ENCODE measurements at places on chromosomes 5 and 9.

DNA sequence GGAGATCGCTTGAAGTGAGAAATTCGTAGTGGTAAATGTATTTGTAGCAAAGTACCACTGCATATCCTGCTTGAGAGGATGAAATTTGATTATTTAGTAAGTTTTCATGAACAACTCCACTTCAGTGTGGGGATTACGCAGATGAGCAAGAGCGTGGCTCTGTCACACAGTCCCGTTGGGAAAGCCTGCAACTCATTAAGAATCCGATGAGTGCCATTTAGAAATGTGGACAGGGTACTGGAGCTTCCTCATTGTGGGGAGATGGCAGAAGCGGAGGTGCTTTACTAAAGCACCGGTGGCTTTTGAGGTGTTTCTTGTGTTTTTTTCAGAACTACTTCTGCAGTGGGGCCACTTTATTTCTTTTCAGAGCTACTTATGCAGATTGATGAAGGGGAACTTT is 1.4 kb downstream of the TJP2 start:
- DNase-seq: peak; percentile 55

- no peak for DNase-seq
Observed at GRCh38 chr5:147754372-147755122, 28.0 kb downstream of the JAKMIP2 start.

- DNase-seq: no peak
Observed at GRCh38 chr5:173231996-173232498, 3.0 kb downstream of the NKX2-5 start.

DNA sequence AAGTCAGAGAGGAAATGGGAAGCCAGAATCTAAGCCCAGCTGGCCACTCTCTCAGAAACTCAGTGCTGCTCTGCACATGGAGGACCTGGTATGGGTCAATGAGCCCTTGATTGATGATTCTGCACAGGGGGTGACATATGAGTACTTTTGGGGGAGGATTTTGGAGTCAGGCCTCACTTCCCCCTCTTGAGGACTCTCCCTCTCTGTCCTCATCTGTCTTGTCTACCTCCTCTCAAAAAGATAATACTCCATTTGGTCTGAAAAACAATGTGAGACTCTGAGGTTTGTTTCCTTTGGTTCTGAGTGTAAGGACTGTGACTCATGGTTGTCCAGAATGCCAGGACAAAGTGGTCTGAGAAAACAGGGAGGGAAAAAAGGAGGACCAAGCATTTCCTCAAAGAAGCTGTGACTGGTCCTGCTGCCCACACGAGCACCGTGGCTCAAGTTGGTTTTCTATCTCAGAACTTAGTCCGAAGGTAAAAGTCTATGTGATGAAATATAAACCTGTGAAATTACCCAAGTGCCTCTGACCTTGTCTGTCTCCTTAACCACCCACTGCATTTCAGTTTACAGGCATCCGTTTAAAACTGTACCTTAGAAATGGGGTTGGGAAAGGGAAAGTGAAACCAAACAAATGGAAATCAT is 11.1 kb downstream of the TTC39B start:
- DNase-seq: peak; percentile 82

GRCh38 chr5:139562847-139563246 is 1.7 kb downstream of the UBE2D2 start:
- no peak for DNase-seq

GRCh38 chr5:139524446-139524845 is 36.7 kb upstream of the UBE2D2 start:
- no peak for DNase-seq

GRCh38 chr9:1939926-1940368 is 75.2 kb upstream of the SMARCA2 start:
- peak; percentile 9 for DNase-seq

DNA sequence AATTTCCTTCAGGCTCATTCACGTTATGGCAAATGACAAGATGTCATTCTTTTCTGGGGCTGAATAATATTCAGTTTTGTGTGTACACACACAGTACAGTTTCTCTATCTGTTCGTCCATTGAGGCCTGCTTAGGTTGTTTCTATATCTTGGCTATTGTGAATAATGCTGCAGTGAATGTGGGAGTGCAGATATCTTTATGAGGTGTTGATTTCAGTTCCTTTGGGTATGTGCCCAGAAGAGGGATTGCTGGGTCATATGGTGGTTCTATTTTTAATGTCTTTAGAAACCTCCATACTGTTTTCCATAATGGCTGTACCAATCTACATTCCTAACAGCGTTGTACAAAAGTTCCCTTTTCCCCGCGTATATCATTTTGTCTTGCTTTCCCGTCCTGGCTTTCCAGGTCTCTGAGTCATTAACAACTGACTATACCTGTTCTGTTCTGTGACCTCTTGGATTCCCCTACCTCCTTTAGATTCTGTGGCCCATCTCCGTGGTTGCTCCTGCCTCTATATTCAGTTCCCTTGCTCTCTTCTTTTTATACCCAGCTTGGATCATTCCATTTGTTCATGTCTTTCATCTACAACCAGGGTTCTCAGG is 6.8 kb downstream of the SNX30 start:
- peak; percentile 73 for DNase-seq

- peak; percentile 91 for DNase-seq
Observed at GRCh38 chr9:83959061-83959460, 21.0 kb downstream of the HNRNPK start.

GRCh38 chr9:127915801-127916719 is 781 bp downstream of the ST6GALNAC4 start:
- DNase-seq: no peak

GRCh38 chr5:139014726-139015125 is 139.6 kb upstream of the LRRTM2 start:
- peak; percentile 87 for DNase-seq

DNA sequence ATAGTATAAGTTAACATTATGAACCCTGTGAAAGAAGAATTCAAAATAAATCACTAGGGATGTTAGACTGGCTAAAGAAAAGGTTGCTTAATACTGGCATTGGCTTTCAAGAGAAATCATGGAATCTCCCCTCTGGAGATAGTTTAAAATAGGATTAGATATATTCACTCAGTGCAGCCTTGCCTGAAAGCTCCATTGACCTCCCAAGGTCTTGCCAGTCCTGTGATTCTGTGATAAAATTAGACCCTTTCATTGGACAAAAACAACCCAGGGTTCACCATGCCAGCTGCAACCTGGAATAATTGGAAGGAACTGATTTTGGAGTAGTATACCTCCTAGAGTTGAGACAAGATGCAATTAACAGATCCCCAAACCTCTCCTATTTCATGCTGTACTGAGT is 588.1 kb upstream of the MEF2C start:
- no peak for DNase-seq

GRCh38 chr9:87070336-87070735 is 123.0 kb upstream of the GAS1 start:
- no peak for DNase-seq

DNA sequence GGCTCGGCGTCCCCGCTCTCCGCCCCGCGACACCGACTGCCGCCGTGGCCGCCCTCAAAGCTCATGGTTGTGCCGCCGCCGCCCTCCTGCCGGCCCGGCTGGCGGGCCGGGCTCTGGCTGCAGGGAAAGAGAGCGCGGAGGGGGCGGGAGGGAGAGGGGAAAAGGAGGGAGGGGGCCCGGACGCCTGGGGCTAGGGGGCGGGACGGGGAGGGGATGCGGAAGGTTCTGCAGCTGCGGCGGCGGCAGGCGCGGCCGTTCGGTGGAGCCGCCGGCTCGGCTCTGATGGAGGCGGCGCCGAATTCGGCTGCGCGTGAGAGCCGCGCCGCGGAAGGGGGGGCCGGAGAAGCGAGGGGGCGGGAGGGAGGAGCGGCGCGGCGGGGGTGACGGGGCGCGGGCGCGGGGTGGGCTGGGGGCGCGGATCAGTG is at the start of gene MARCHF11:
Gene MARCHF11 (minus strand): TSS at position 281 of the 425 bp plus-strand sequence. CDS start 216 bp downstream, at position 65.
- DNase-seq: no peak

DNA sequence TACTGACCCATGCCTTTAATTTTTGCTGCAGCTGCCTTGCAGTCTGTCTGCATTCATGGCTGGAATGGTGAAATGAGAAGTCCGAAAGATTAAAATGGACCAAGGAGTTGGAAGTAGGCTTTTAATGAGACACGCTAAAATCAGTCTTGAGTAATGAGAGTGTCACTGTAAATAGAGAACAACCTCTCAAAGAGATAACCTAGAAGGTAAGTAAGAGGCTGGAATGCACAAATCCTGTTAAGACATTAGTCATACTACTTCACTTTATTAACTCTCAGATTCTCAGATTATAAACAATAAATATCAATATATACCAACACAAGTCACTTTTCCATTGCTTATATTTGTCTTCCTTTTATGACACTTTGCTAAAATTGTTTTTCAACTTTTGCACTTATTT is 880.6 kb upstream of the C9orf72 start:
- DNase-seq: no peak

GRCh38 chr5:124630767-124631704 is 115.4 kb downstream of the ZNF608 start:
- DNase-seq: peak; percentile 76

DNA sequence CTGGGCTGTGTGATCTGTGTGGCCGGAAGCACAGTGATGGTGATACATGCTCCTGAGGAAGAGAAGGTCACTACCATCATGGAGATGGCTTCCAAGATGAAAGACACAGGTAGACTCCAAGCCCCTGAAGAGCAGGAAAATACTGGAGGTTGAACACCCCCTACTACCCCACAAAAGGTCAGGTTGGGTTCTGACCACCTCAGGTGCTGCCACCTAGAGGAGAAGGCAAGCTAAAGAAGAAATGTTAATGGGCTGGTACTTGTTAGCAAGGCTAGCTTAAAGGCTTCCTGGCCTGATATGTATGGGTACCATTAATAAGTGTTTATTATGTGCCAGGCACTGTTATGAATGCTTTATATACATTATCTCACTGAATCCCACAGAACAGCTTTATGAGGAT is 11.7 kb downstream of the NIPAL4 start:
- peak; percentile 55 for DNase-seq

DNA sequence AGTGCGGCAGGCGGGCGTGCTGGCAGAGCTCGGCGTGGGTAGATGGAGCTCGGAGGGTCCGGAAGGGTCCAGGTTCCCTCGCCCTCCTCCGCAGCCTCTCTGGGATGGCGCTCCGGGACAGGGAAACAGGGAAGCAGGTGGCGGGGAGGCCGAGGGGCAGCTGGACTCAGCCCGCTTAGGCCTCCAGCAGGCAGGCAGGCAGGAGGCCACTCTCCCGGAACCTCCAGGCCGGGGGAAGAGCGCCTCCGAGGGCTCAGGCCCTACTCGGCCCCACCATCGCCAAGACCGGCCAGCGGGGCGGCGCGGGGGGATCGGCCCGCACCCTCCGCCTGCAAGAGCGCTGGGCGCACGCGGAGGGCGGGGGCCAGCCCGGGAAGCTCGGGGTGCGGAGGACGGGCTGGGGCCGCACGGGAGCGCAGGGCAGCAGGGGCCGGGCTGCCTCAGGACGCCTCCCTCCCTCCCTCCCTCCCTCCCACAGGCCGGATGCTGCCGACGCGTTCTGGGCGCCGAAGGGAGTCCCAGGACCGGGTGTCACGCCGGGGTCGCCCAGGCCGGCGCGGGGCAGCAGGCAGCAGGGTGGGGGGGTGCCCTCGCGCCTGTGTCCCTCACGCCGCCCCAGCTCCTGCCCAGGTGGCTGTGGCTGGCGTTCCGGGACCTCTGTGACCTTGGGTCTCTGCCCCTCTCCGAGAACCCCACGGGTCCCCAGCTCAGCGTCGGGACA is 977 bp downstream of the MGAT4B start:
- peak; percentile 65 for DNase-seq

DNA sequence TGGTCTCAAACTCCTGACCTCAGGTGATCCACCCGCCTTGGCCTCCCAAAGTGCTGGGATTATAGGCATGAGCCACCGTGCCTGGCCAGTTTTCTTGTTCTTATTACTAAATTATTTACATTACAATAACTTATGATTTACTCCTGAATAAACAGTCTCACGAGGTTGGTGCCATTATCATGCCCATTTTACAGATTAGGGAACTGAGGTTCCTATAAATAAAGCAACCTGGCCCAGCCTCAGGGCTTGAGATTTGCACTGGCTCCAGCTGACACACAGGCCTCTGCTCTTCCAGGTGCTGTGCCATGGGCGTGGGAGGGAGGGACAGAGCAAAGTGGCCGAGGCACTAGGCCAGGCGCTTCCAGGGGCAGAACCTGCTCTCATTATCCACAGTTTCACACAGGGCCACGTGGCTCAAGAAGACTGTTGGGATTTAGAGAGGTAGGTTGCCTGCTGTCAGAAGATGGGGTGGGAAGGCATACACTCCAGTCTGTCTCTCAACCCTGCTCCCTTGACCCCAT is 2.3 kb downstream of the PLPP7 start:
- no peak for DNase-seq

DNA sequence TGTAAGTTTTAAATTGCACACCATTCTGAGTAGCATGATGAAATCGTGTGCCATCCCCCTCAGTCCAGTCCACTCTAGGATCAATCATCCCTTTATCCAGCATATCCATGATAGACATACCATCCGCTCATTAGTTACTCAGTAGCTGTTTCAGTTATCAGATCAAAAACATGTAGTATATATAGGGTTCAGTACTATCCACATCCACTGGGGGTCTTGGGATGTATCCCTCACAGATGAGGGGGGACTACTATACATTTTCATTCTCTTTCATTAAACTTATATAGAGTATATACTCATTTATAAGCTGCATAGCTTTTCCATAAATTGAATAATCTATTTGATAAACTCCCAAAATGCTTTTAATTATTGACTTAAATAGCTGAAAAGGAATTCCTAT is 67.6 kb downstream of the MEIKIN start:
- no peak for DNase-seq

GRCh38 chr5:143402553-143403333 is 743 bp downstream of the NR3C1 start:
- peak; percentile 57 for DNase-seq

GRCh38 chr5:115985802-115986757 is 23.8 kb downstream of the LVRN start:
- peak; percentile 69 for DNase-seq

DNA sequence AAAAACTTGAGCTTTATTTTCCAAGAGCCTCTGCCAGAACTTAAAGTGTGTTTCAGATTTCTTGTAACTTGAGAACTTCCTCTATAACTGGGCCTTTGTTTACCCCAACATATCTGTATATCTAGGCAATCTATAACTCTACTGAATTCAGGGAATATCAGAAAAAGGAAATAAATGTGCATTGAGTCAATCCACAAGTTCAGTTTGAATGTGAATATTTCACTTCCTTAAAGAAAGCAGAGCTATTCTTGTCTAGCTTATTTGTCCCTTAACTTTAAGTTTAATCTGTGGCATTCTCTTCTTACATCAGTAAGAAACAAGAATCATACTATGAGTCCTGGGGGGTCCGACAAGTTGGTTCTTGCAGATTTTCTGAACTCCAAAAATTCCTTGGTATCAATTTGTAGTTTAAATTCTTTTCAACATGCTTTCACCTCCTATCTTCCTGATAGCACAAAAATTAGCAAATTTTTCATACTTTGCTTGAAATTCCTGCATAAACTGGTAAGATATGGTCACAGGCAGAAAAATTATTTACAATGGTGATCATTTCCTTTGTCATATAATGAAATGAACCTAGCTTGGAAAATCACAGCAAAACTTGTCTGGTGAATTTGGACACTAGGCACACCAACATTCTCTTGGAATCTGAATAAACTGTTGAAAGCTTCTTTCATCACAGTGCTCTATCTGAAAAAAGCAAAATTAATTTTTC is 19.8 kb upstream of the ITGA1 start:
- no peak for DNase-seq

DNA sequence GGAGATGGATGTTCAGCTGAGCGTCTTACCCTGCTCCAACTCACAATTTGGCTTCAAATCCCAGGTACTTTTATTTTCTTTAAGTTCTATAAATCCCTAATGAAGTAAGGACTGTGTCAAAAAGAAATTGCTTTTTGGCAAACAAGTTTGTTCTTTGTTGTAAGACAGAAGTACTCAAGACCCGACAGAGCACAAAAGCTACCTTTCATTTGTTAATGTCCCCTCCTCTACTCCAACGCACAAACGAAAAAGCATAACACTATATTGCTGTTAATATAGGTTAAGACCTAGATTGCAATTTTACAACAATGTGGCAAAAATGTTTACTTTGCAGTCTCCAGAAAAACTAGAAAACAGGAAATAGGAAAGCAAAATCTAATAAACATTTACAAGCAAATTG is 595.4 kb upstream of the DMAC1 start:
- no peak for DNase-seq
